ENCODE measurements at places on chromosomes 12 and 14. TPM values are rescaled to one million over a fixed set of nuclear protein-coding genes. Genes with fewer than 3 reads are reported as not detected.

The TAS2R9 gene
- not detected for total RNA-seq

The UNC119B gene
- 11.2 TPM for total RNA-seq

The ARID2 gene
- total RNA-seq: 12.9 TPM

The TTC9 gene
- total RNA-seq: 2.6 TPM

The RERGL gene
- total RNA-seq: not detected

The KRT72 gene
- total RNA-seq: not detected

The OASL gene
- 29.6 TPM for total RNA-seq

The FOXN4 gene
- 0.12 TPM for total RNA-seq

The GLS2 gene
- total RNA-seq: 5.4 TPM

The KLRK1 gene
- total RNA-seq: not detected

The CLEC7A gene
- total RNA-seq: not detected

The TAS2R19 gene
- total RNA-seq: 9.0 TPM

The KIF5A gene
- total RNA-seq: 0.69 TPM

The CEBPE gene
- total RNA-seq: not detected

The GPRC5D gene
- total RNA-seq: not detected

The GNG2 gene
- 10.2 TPM for total RNA-seq

The REP15 gene
- total RNA-seq: not detected

The ZC2HC1C gene
- 4.3 TPM for total RNA-seq

The KRT73 gene
- not detected for total RNA-seq

The JDP2 gene
- total RNA-seq: 17.4 TPM

The ANKRD52 gene
- 9.1 TPM for total RNA-seq

The PRIMA1 gene
- total RNA-seq: 0.06 TPM

The AMDHD1 gene
- total RNA-seq: 0.11 TPM

The DHH gene
- total RNA-seq: not detected

The KRT71 gene
- not detected for total RNA-seq

The TAS2R13 gene
- total RNA-seq: 0.29 TPM

The PMCH gene
- total RNA-seq: not detected

The SEL1L gene
- 32.6 TPM for total RNA-seq

The ASCL1 gene
- total RNA-seq: not detected

The CCDC184 gene
- 0.51 TPM for total RNA-seq

The STAB2 gene
- total RNA-seq: not detected

The ATP5MC2 gene
- total RNA-seq: 471 TPM

The CCDC38 gene
- not detected for total RNA-seq

The PRDM4 gene
- 43.2 TPM for total RNA-seq

The FBLN5 gene
- 0.57 TPM for total RNA-seq

The SLC15A4 gene
- 41.4 TPM for total RNA-seq

The PDE3A gene
- 0.17 TPM for total RNA-seq

Data from Daoy (cell line).